ENCODE measurements at places on chromosomes 12 and 14.

DNA sequence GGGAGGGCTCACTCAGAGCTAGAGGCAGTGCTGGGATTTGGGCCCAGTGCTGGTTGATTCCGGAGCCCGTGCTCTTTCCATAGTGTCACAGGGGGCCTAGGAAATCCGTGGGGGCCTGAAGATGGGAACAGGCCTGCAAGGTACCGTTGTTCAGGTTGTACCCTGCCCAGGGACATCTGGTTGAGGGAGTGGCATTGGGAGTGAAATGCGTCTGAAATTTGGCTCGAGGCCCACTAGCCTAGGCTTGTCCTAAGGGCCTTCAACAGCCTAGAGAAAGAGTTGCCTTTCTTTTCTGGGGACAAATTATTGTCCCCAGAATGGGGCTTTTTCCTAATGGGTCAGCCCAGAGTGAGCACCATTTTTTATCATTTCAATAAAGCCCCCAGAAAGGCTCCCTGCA, 26.4 kb upstream of the FAM222A start:
- no peak for DNase-seq

- no peak for DNase-seq
These were observed 46.8 kb downstream of the TMEM30B start for GRCh38 chr14:61234215-61234916.

DNA sequence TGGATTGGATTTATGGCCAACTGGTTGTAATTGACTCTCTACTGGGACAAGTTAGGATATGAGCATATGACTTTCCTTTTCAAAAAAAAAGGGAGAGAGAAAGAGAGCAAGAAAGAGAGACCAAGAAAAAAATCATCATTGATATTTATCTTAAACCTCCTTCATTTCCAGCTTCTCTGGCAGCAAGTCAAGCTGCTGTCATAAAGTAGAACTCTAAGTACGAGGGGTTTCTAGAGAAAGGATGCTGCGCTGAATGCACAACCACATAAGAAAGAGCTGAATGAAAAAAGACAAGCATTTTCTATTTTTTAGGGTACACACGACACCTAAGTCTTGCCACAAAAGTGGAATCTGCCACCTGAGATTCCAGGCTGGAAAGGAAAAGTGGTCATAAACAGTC, 182.6 kb downstream of the SLC25A21 start:
- DNase-seq: no peak

DNA sequence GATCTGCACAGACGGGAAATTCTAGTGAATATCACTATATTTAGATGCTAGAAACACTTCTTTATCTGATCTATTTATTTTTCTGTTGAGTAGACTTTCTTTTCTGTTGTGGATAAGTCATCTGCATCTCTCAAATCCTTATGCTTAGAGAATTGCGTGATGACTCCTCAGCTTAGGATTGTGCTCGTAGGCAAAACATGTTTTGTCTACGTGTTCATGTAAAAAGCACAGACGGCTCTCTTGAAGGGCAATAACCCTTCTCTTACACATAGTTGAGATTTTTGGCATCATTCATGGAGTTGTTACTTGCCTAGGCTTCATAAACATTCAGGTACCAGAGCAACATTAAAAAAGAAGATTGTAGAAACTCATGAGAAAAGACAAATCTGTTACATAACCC, 18.6 kb downstream of the PPFIBP1 start:
- no peak for DNase-seq

GRCh38 chr12:92502417-92503028, 200.3 kb upstream of the PLEKHG7 start:
- no peak for DNase-seq

GRCh38 chr14:103630364-103631108, 1.5 kb downstream of the KLC1 start:
- no peak for DNase-seq

DNA sequence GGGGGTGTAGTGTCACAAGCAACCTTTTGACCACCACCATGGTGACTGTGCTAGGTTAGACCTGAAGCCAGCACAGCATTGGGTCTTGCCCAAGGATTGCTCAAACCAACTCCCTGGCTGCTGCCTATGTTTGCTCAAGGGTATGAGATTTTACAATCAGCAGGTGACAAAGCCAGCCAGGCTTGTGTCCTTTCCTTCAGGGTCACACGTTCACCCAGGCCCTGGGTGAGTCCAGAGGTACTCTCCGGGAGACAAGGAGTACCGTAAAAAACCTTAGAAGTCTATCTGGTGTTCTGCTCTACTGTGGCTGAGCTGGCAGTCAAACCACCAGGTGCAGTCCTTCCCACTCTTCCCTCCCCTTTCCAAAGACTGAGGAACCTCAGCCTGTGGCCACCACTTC, 238.9 kb upstream of the MIS18BP1 start:
- DNase-seq: no peak

DNA sequence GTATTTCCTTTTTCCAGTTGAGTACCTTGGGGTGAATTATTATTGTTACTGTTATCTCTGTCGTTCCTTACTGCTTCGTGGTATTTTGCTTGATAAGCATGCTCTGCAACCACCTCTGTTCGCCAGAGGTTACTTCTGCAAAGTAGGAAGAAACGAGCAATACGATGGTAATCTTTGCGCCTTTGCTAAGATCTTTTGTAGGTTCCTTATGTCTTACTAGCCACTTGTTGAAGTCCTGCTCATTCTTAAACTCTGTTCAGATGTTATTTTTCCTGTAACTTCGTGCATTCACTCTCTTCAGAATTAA, 729 bp upstream of the M6PR start:
- DNase-seq: no peak

- DNase-seq: no peak
These were observed 23.3 kb upstream of the CEP170B start for GRCh38 chr14:104841730-104842129.

GRCh38 chr12:121301876-121302275, 5.4 kb upstream of the CAMKK2 start:
- no peak for DNase-seq

DNA sequence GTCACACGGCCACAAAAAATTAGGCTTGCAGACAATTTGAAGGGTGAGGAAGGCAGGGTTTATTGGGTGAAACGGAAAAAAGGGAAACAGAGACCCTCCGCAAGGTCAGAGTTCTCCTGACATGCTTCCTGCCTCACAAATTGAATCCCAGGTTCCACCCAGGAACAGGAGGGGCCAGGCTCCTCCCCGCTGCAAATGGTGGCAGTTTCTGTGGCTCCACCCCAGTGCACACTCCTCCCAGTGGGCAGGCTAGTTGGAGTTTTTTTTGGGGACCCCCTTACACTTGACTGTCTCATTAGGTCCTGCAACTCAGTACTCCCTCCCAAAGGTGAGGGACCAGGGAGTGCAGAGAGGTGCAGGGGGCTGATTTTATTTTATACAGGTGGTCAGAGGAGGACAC, 39.4 kb upstream of the PPP1CC start:
- no peak for DNase-seq

- DNase-seq: no peak
These were observed 99.1 kb upstream of the CCND2 start for GRCh38 chr12:4174417-4174816.

DNA sequence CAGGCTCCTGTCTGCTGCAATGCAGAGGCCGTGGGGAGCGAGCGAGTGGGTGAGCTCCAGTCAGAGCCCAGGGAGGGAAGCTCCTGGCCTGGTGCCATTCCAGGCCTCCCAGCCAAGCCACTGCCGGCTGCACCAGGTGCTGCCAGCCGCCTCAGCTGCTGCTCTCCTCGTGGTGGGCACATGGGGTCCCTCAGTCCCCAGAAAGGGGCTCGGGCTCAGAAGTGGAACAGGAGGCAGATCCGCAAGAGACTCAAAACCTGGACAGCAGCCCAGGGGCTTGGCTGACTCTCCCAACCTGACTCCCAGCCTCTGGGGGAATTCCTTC, 2.4 kb downstream of the ABCB9 start:
- no peak for DNase-seq

- peak; percentile 93 for DNase-seq
These were observed 17.4 kb downstream of the FOXN4 start for GRCh38 chr12:109291521-109292341.

DNA sequence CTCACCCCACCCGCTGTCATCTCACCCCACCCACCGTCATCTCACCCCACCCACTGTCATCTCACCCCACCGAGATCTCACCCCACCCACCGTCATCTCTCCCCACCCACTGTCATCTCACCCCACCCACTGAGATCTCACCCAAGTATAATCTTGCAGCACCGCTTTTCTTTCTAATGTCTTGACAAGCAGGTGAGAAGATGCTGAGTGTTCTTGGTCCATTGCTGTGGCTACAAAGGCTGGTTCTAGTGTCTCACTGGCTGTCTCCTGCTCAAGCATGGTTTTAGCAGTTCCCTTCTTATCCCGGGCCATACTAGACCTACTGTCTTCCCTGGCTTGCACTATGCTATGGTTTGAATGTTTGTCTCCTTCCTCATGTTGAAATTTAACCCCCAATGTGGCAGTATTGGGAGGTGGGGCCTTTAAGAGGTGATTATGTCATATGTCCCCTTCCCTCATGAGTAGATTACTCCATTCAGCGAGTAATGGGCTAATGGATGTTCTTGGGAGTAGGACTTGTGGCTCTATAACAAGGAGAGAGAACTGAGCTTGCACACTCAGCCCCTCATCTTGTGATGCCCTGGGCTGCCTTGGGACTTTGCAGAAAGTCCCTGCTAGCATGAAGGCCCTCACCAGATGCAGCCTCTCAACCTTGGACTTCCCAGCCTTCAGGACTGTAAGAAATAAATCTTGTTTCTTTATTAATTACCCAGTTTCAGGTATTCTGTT, 47.7 kb upstream of the PPP2R5C start:
- DNase-seq: peak; percentile 10

DNA sequence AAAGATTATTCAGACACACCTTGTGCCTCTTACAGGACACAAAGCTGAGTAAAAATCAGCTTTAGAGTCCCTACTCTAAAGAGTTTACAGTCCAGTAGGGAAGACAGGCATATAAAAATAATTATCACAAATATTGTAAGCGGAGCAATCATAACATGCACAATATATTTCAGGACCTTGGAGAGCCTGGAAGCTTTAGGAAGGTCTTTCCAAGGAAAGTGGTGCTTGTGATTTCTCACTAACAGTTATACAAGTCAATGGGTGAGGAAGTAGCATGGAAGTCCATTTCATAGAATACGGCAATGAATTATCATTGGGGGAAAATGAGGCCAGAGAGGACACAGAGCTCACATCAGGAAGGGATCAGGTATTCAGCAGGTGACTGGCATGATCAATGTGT, 268.3 kb downstream of the C12orf50 start:
- DNase-seq: no peak

DNA sequence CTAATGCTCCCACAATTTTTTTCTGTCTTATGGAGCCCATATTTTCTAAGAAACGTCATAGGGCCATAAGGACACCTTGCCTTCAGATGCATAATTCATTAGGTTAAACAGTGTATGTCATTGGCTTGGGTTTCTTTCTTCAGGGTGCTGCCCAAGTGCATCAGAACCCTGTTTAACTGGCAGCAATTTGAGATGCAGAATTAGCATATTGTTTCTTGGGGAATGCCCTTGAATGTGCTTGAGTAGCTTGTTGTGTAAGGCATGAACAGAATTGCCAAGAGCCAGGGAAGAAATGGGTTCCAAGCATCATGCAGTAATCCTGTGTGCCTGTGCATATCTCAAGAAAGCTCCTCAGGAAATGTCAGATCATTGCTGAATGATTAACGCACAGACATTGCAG, 277.2 kb downstream of the SYT1 start:
- DNase-seq: no peak

DNA sequence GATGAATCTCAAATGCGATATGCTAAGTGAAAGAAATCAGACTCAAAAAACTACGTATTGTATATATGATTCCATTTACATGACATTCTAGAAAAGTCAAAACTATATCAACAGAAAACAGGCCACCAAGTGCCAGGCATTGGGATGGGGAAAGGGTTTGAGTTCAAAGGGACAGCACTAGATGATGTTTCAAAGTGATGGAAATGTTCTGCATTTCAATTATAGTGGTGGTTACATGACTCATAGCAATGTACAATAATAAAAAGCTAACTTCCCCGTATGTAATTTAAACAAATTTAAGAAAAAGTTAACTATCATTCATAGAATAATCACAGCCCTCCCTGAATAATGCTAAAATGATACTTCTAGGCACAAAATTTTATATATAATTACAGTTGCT, 13.5 kb downstream of the HECTD1 start:
- no peak for DNase-seq

DNA sequence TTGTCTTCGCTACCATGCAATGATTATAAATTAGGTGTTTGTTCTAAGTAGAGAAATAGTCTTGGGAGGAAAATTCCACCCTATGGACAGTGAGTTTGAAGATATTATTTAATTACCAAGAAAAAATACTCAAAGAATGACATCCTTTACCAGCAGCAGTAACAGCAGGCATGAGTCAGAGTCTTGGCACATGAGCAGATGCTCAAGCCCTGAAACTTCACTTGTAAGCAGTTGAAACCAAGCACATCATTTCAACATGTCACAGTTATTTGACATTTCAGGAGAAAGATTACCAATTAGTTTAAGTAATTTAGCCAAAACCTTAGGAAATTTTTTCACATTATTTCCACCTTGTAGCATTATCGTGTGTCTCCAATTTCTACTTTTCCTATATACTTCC, 99.2 kb downstream of the C12orf50 start:
- no peak for DNase-seq
